ENCODE measurements at places on chromosomes 13 and 19. TPM values are rescaled to one million over a fixed set of nuclear protein-coding genes. Genes with fewer than 3 reads are reported as not detected.

The CLEC17A gene
- 0.06 TPM for total RNA-seq

The MYH14 gene
- not detected for total RNA-seq

The CGB8 gene
- not detected for total RNA-seq

The BORA gene
- 3.4 TPM for total RNA-seq
